ENCODE measurements at places on chromosomes 2 and 18.

GRCh38 chr18:3140986-3141639 lies 78.7 kb downstream of the MYOM1 start:
- no peak for DNase-seq

DNA sequence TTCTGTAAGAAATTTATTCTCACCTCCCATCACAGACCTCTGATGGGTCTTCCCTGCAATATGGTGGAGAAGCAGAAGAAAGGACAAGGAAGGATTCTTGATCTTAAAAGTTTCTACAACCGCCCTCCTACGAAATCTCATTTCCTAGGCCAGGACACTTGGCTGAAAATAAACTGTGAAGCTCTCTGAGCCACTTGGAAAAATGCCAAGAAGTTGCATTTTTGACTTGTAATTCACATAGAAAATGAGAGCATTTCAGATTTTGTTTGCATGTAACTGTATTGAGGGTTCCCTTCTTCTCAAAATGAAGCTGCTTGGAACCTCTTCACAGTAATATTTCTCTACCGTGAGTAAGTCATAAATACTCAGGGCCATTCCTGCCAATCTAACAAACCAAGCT lies 458.3 kb upstream of the SLC14A2 start:
- DNase-seq: no peak

DNA sequence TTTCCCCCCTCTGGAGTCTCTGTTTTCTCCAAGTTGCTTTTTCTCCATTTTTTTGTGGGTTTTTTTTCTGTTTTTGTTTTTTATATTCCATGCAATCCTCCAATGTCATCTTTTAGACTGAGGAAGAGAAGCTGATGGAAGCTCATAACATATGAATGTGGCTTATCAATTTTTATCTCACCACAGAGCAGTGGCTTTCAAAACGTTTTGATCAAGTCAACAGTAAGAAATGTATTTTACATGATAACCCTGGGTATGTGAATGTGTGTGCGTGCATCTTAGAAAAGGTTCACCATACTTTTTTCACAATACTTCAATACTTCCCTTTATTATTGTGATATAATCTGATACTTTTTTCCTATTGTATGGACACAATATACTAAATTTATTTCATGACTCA lies 64.6 kb upstream of the CDCA7 start:
- no peak for DNase-seq

DNA sequence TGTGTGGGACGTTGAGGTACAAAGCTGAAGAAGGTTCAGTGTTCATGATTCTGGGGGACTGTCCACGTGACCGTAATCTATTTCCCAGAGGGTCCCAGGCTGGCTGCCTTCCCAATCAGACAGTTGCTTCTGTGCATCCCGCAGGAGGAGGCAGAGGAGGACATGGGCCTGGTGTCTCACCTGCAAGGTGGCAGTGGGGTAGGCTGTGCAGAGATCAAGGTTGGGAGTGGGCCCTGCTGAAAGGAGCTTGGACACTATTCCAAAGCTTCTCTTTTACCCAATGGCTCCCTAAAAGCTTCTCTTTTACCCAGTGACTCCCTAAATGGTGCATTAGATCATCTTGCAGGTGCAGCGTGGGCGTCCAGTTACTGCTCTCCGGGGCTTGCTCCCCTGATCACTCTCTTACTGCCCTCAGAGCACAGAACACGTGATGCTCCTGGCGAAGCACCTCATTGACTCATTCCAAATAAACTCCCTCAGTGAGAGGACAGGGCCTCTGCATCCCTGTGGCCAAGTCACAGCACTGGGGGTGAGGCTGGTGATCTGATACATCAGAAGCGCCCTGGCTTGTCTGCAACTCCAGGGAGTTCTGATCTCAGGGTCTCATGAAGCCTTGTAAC lies 41.5 kb downstream of the RNF144A start:
- DNase-seq: no peak

GRCh38 chr2:19963386-19963785 lies 26.5 kb downstream of the WDR35 start:
- no peak for DNase-seq

DNA sequence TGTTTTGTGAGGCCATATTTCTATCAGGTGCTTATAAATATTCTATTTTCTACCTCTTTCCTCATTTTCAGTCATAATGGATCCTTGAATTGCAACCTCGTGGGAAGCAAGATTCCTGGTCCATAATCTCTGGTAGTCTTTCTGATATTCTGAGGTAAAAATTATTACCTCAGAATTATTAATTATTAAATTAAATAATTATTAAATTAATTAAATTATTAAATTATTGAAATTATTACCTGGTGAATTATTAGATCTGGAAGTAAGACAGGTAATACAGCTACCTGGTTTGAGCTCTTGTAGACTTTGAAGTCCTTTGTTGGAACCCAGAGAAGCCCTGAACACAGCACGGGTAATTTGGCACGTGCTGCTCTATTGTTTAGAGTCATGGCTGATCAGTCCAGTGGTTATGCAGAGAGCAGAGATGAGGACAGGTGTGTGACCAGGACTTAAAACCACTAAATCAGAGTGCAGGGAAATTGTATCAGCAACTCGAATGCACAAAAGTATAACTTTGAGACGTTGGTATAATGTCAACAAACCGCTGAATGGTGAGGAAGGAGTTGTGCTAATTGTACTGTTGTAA lies 46.8 kb upstream of the PTPRM start:
- DNase-seq: no peak

DNA sequence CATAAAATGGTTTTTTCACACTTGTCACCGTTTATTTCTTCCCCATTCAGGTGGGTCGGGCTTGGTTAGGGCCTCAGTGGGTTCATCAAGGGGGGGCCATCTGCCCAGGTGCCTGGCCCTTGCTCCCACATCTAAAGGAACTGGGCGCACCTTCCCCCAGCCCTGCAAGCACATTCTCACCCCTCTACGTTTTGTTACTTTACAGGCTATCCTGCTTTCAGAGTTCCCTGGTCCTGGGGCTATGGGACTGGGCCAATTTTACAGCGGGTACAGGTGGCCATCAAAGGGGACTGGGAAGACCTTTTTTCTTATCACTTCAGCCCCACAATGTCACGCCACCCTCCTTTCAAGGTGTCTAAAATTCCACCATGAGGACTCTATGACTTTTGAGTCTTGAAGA lies 71.8 kb upstream of the HAAO start:
- DNase-seq: no peak

DNA sequence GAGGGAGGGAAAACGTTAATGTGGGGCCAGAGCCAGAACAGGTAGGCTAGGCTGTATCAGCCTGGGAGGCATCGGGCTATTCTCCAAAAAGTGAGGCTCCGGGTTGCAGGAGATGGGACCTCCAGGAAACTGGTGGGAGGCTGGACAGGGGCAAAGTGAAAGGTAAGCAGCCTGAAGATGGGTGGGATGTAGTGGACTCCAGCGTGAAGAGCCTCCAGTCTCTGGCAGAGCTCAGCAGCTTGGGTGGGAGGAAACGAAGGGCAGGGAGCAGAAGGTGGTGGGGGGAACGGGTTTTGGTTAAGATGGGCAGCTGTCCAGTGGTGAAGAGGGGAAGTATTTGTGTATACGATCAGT lies 3.1 kb upstream of the EMX1 start:
- no peak for DNase-seq

DNA sequence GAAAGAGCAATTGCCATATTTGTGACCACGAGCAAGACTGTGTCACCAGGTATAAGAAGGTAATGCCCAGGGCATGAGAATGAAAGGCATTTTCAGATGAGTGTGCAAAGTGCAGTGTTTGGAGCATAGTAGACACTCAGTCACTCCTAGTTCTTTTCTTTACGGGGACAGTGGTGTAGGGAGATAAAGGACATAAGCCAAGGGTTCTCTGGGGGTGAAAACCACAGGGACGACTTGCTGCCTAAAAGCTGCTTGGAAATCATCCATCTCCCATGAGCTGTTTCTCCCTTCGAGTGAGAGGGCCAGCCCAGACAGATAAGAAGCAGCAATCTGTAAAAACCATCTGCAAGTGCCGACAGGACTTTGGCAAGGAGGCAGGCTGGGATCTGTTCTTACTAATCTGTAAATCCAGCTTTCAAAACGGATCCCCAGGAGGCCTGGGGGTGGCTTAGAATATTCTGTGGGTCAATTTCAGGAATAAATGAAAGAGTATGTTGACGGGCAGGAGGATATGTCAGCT lies 221.6 kb downstream of the LPIN1 start:
- no peak for DNase-seq

GRCh38 chr2:57941816-57942215 lies 104.8 kb upstream of the VRK2 start:
- DNase-seq: no peak

- DNase-seq: no peak
Measured at GRCh38 chr2:121103960-121104359, 181.0 kb downstream of the TFCP2L1 start.

DNA sequence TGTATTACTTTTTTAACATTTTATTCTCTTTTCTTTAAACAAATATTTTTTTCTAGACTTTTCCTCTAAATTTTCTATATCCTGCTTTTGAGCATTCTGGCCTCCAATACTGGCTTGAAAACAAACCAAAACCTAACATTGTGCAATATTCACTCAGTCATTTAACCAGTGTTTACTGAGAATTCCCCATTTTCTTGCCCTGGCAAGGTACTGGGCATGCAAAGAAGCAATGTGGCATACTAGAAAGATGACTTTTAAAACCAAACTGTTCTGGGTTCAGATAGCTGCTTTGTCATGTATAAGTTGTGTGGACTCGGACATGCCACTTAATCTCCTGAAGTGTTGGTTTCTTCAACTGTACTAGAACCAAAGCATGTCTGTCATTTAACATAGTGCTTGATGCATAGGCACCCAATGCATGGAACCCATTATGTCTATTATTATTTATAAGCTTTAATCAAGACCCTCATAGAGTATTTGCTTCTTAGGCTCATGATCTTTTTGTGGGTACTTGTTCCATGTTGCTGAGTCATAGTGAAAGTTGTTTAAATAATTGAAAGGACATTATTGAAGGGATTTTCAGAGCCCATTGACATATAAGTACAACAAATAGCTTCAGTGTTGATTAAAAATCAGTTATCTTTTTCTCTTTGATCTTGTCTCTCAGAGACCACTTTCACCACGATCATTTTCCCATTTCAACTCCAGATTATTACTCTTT lies 185.4 kb upstream of the OSR1 start:
- DNase-seq: no peak

- no peak for DNase-seq
Measured at GRCh38 chr18:41999751-42000150, 44.7 kb downstream of the PIK3C3 start.

DNA sequence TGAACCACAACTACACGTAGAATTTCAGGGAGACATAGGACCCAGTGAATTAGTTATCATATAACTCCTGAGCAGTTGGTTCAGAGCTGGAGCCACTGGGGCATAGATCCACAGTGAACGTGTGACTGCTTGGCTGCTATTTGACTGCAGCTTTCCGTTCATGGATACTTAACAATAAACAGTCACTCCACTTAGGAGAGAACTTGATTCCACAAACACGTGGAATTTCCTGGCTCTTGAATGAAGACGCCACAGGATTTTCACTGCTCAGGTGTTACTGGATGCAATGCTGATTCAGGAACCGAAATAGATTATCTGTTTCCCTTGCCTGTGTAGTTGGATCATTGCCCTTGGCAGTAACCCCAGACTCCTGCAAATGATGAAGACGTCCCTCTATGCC lies 679.1 kb upstream of the ZEB2 start:
- DNase-seq: no peak

GRCh38 chr2:55809875-55810621 lies 113.5 kb downstream of the EFEMP1 start:
- DNase-seq: no peak

DNA sequence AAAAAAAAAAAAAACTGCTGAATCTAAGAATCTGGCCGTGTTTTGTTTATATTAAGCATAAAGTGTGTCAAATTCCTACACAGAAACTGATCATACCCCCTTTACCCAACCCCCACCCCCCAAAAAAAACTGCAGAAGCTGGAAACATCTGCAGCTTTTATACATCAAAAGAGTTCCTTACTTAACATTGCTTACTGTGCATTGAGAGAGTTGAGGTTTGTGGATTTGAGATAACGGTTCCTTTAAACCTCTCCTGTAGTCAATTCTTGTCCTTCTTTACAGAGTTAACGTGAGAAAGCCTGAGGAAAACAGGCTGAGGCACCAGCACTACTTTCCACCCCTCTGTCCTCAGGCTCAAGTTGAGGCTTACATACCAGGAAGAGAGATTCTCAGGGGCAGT lies 34.5 kb downstream of the FRZB start:
- no peak for DNase-seq

GRCh38 chr18:42929857-42930256 lies 185.6 kb downstream of the RIT2 start:
- DNase-seq: no peak

- DNase-seq: no peak
Measured at GRCh38 chr2:142031656-142032055, 99.2 kb downstream of the LRP1B start.

- no peak for DNase-seq
Measured at GRCh38 chr2:112539306-112539705, 3.0 kb upstream of the POLR1B start.

- no peak for DNase-seq
Measured at GRCh38 chr2:73821669-73822068, 7.1 kb upstream of the STAMBP start.

DNA sequence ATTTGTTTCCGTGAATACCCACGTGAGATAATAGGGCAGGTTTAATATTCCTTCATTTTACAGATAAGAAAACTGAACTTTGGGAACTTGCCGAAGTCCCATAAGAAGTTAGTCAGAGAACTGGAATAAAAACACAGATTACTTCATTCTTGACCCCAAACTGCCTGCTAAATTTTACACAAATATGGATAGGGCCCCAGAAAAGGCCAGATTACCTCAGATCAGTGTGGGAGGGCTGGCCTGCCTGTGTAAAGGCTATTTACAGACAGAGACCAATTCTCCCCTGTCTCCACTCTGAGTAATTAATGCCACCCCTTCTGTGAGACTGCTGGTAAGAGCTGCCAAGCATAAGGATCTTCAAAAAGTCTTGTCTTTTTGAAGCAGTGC lies 139.2 kb downstream of the MGAT5 start:
- DNase-seq: no peak

All from GM10248 (cell line).